ENCODE measurements at places on chromosomes 12 and 14.

GRCh38 chr14:97724265-97724731 lies 927.1 kb downstream of the VRK1 start:
- DNase-seq = no peak

DNA sequence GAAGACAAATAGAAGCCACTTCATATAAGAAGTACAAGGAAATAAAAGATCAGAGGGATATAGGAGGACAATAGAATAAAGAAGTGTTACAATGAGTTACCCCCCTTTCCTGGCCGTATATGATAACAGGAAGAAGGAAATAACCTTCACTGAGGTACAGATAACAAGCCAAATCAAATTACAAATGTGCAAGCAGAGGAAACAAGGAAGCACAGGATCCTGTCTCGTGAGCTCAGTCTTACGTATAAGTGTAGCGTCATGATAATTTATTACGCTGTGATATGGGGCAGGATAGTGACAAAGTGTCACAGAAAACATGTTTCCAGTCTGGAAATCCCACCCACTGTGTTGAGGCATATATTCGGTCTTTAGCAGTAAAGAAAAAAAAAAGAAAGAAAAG lies 26.5 kb downstream of the CRACR2A start:
- DNase-seq = no peak

DNA sequence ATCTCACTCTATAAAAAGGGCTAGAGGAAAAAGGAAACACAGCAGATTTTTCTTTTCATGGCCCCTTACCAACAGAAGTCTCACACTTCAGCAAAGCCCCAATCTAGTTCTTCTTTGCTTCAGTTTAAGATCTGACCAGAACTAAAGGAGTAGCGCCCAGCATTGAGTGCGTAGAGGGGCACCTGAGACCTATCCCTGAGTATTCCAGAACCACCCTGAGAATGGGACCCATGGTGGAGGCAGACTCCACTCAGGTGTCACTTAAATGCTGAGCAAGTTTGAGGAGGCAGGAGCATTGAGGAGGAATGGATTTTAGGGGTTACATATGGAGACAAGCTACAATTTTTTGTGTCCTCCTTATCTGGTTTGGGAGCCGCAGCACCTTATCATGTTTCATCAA lies 1.8 kb upstream of the HOXC11 start:
- DNase-seq = no peak

GRCh38 chr14:84704601-84705000 lies 825.3 kb upstream of the FLRT2 start:
- no peak for DNase-seq

- DNase-seq = no peak
Observed at GRCh38 chr12:76790564-76791552, 26.9 kb downstream of the ZDHHC17 start.

DNA sequence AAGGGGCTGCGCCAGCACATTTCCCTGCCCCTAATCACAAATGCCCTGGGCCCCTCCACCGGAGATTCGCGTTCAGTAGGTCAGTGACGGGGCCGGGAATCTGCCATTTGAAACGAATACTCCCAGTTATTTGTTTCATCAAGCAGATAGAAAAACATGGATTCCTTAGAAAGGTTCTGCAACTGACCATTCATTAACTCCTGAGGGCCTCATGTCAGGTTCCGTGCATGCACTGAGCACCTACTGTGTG lies 25.6 kb upstream of the UBC start:
- DNase-seq = no peak

DNA sequence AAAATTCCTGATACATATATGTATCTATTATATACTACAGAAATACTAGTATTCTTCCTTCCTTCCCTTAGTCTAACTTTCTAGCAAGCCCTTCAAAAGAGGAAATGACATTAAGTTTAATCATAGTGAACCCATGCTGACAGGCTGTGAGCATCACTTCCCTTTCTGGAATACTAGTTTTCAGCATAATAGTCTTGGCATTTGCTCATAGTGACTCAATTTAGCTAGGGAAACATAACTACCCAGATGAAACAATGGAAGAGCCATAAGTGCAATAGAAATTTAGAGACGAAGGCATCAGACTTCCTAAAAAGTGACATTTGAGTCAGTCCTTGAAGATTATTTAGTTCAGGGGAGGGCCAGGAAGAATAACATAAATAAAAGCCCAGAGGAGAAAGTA lies 184.5 kb upstream of the CRY1 start:
- no peak for DNase-seq

DNA sequence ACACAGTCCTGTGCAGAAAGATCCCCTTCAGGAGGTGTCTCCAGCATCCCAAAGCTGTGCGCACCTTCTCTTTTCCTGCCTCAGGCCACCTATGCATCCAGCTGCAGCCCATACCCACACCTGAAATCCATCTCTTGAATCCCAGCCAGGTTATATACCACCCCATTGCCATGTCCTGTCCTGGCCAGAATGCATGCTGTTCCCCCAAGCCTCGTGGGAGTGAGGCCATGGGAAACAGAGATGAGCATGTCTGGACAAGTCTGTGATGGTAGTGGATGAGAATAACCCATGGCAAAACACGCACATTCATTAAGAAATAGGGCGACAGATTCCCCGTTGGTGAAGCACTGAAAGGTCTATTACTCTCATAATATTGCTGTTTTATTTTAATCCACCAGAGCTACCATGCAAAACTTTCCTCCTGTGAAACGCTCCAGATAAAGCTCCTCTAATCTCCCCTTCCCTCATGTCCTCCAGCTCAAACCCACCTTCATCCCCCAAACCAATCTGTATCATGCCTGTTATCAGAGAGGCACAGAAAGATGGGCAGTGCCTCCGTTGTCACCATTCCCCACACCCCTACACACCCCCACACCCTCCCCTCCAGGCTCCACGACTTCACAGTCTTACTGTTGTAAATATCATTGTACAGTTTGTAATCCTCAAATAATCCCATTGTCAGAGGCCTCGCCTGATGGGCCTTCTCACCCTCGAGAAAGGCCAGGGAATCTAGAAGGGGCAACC lies 97.5 kb upstream of the FKBP4 start:
- no peak for DNase-seq

DNA sequence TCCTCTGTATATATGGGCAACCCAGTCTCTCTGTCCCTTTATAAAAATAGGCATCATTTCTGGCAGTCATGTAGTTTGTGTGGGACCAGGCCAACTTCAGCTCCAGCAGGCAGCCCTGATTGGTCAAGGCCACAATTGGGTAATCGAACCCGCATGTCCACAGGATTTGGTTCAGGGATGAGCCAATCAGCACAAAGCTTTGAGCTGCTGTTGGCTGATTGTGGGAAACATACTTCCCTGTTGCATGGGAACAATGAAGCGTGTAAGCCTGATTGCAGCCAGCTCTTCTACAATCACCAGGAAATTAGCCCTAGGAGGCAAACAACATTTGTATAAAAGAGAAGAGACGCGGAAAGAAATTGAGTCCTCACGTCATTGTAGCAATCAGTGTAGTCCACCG lies 328.6 kb downstream of the PCNX1 start:
- DNase-seq = no peak

- DNase-seq = no peak
Observed at GRCh38 chr14:32205984-32206383, 2.9 kb upstream of the RNU6-8 start.
